Calu3 (cell line): ENCODE measurements at places on chromosomes 1 and 21. TPM values are rescaled to one million over a fixed set of nuclear protein-coding genes. Genes with fewer than 3 reads are reported as not detected.

DNA sequence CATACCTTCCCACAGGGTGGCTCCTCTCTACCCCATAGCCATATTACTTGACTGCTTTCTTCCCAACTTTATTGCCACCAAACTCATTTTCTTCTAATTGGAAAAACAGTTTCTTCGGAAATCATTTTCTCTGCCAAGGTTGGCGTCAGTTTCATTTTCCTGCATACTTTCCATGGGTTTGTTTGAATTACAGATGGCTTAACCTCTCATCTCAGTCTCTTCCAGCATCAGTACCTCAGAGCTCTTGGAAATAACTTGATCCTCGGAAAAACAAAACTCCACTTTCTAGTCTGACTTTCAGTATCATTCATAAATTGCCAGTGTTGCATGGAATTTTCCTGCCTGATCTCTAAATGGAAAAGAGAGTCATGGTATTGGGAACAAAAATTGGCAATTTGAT is 20.3 kb upstream of the PRDM2 start:
- no peak for DNase-seq

VANGL2 gene
- total RNA-seq, result 2.0 and 2.3 TPM in 2 replicates

DNA sequence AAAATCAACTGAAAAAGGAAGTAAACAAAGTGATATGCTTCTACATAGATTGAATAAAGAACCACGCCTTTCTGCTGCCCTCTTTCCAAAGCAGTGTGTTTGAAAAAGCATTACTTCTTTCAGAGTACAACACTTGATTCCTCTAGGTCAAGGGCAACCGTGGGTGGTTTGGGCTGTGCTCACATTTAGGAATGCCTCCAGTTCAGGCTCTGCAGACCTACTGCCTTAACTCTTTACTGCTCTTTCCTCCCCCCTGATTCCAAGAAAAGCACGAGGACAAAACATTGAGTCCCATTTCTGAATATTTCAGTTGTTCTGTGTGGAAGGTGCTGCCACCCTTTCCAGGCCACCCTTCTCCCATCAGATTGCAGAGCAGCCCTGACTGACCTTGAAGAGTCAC is 45.2 kb downstream of the ADAMTS1 start:
- no peak for DNase-seq

ESRRG gene
- 0.76 and 1.3 TPM in 2 replicates for total RNA-seq

DNA sequence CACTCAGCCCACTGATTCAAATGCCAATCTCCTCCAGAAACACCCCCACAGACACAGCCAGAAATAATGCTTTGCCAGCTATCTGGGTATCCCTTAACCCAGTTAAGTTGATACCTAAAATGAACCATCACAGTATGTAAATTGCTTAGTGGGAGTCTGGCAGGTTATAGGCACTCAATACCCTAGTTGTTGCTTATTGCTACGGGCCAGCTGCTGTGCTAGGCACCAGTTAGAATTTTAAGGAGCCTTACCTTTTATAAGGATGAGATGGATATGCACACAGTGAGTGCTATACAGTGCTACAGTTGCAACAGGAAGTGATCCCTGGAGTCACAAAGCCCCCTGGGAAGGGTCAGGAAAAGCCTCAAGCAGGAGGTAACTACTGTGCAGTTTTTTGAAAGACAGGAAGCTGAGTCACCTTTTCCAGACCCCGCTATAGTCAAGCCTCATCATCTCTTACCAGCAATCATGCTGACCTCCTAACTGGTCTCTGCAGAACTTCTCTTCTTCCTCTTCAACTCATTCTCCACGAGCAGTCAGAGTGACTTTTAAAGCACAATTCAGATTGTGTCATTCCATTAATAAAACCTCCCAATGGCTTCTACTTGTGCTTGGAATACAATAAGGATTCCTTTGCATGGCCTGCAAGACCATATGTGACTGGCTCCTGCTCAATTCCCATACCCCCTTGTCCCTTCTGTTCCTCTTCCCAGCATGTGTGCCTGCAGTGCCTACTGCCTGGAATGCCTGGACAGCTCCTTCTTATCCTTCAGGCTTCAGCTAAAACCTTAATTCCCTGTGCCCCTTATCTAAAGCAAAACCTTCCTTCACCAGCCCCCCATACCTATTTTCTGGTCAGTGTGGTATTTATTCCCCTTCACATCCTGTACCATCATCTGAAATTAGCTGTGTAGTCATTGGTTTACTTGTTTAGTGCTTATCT is 10.4 kb upstream of the TLR5 start:
- no peak for DNase-seq

SIM2 gene
- 15.1 and 15.4 TPM in 2 replicates for total RNA-seq

CD52 gene
- not detected in 2 replicates for total RNA-seq

GRCh38 chr1:22864886-22865285 is 107.8 kb downstream of the LACTBL1 start:
- DNase-seq, result no peak

TPTE gene
- total RNA-seq, result not detected in 2 replicates

PADI3 gene
- 0.21 and 0.22 TPM in 2 replicates for total RNA-seq

DNA sequence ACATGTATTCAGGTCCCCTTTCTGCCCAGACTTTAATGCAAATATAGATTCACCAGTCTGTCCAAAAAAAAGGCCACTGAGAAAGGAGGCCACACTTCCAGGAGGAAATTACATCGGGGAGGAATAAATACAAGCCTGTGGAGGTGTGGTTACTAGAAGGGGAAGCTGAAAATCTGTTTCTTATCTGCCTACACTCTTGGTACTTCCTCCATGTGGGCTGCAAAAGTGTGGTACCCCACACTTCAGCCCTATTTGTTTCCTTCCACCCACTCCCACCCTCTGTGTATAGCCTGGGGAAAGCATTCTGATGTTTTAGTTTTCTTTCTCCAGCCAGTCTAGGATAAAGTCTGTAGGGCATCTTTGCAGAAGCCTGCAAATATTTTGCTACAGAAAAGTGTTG is 38.4 kb downstream of the UTP25 start:
- DNase-seq, result no peak

TRNP1 gene
- total RNA-seq, result 195 and 277 TPM in 2 replicates

TTC22 gene
- total RNA-seq, result 17.2 and 17.4 TPM in 2 replicates

TAS1R1 gene
- total RNA-seq, result not detected in 2 replicates

GRCh38 chr1:165631342-165632151 is 513 bp downstream of the MGST3 start:
- peak; percentile 73 for DNase-seq

DNA sequence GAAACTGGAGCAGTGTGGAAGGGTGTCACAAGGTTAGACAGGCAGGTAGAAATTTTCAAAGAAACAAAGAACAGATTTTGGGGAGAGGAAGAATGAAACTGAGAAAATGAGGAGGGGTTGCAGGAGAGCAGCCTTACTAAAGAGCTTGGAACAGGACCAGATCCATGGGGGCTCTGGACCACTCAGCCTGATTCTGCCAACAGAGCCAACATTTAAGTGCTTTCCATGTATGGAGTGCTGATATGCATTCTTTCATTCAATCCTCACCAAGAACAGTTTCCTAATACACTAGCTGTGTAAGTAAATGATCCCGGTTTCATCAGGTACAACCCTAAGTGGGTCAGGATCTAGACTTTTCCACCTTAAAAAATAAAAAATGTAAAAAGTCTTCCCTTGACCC is 16.2 kb downstream of the LPGAT1 start:
- no peak for DNase-seq

KCNK1 gene
- total RNA-seq, result 38.0 and 39.2 TPM in 2 replicates

DNA sequence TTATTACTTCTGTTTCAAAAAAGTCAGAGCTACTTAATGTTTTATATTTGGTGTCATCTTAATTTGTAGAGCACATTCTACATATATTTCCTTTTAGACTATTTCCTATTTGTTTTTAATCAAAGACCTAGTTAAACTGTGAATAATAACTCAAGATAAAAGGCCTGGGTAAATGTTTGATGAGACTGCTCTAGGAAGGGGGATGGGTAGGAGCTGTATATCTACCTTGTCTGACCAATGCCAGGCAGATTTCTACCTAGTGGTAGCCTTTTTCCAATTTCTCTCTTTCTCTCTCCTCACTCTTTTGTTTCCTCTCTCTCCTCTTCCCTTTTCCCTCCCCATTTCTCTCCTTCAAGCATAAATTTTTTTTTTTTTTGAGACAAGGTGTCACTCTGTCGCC is 31.9 kb upstream of the IVNS1ABP start:
- DNase-seq, result no peak

FAM151A gene
- not detected in 2 replicates for total RNA-seq

SRGAP2C gene
- 19.9 and 22.6 TPM in 2 replicates for total RNA-seq

GRCh38 chr1:201888282-201889089 is at the start of gene SHISA4:
Gene SHISA4 (plus strand): TSS chr1:201888898. CDS start chr1:201888995, 97 bp downstream.
- DNase-seq, result peak; percentile 85

- DNase-seq, result no peak
Observed at GRCh38 chr1:95653618-95654017, 419.6 kb downstream of the RWDD3 start.

DNA sequence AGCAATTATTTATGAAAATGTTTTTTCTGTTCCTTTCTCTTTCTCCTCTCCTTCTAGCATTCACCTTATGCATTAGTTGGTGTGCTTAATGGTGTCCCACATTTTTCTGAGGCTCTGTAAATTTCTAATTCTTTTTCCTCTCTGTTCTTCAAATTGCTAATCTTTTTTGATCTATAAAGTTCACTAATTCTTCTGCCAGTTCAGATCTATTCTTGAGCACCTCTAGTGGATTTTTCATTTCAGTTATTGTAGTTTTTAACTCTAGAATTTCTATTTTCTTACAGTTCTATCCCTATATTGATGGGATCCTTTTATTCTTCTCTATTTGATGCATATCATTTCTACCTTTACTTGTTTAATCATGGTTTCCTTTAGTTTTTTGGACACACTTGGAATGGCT is 22.4 kb downstream of the CFAP57 start:
- DNase-seq, result no peak

HCRTR1 gene
- total RNA-seq, result not detected in 2 replicates

- no peak for DNase-seq
Observed at GRCh38 chr1:15425958-15426357, 12.3 kb upstream of the CTRC start.

SH3D21 gene
- total RNA-seq, result 12.1 and 13.2 TPM in 2 replicates
